ENCODE measurements at places on chromosomes 6 and 20.

DNA sequence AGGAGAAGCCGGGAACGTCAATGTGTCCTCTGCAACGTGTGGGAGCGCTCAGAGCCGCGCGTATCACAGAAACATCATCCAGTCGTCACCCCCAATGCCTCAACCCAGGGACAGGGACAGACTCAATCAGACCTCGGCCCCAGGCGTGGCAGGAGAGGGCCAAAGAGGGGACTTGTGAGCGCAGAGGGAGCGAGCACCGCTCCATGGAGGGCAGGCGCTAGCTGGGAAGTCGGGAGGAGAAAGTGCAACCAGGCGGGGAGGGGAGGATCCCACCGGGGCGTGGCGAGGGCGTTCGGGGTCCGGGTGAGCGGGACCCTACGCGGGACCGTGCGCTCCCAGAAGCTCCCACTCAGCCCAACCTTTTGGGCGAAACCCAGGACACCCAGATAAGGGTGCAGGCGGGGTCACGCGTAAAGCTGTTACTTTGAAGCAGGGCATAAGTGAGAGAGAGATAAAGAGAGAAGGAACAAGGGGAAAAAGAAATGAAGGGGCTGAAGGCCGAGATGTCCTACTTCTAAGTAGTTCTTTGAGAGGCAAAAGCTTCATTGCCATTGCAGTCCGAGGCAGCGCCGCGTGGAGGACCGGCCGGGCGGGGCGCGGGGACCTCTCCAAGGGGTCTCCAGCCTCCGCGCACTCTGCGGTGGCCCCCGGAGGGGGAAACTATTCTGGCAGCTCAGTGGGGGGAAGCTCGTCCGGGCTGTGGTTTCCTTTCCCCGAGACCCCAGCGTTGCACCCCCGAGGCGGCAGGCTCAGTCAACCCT is 862 bp upstream of the SOBP start:
- no peak for DNase-seq

- DNase-seq = no peak
Measured at GRCh38 chr6:44955145-44955544, 373.0 kb upstream of the RUNX2 start.

- no peak for DNase-seq
Measured at GRCh38 chr6:139762587-139763031, 388.2 kb upstream of the CITED2 start.

GRCh38 chr6:69771158-69771906 is 25.5 kb downstream of the LMBRD1 start:
- no peak for DNase-seq

DNA sequence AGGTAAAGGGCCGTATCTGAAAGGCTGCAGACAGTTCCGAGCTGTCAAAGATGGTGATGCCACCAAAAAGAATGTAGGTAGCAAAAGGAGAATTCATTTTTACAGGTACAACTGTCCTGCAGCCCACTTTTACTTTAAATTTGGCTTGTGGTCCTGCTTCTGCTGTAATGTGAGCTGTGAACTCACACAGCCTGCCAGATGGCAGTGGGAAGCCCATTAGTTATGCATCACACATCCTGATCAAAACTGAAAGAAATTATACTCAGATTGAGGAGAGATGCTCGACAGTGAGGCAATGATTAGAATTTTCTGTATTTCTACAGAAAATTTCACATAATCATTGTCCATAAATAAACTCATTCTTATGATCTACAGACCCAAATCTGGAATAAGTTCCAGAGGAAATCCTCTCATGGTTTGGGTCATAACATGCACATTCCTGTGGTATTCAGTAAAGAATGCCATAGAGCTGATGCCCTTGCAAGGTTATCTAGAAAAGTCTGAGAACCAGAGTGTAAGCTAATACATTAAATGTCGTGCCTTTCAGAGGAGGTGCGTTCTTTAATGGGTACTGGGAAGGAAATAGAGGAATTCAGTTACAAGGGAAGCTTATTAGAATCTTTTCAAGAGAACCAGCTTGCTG is 23.9 kb upstream of the E2F3 start:
- DNase-seq = no peak

DNA sequence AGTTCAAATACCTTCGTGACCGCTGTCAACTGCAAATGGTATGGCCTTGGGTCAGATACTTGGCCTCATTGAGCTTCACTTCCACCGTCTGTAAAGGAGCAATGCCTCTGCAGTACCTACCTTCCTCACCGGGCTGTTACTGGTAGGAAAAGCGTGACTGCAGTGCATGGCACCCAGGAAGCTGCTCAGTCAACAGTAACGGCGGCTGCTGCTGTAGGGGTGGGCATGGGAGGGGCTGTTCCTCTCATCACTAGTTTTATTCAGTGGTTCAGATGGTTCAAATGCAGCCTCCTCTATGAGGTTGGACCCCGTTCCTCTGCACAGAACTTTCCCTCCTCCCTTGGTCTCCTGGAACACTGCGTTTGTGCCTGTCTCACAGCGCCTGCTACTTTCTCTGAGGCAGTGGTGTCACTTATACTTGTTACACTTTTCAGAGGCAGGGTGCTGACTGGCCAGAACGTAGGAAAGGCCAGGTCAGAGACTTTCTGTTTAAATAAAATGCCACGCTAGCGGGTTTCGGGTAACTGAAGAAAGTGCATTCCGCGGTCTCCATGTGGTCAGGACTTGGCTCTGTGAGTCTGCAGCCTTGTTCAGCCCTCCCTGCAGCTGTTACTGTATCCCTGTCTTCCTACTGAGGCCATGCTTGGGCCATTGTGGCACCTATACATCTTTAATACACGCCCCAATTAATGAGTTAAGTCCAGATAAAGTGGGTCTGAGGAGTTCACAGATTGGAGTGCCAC is 279.6 kb downstream of the NRN1 start:
- no peak for DNase-seq

GRCh38 chr6:25477006-25477590 is 174.9 kb upstream of the SCGN start:
- DNase-seq = no peak

GRCh38 chr6:44006123-44006871 is 121.0 kb downstream of the MRPL14 start:
- DNase-seq = no peak

DNA sequence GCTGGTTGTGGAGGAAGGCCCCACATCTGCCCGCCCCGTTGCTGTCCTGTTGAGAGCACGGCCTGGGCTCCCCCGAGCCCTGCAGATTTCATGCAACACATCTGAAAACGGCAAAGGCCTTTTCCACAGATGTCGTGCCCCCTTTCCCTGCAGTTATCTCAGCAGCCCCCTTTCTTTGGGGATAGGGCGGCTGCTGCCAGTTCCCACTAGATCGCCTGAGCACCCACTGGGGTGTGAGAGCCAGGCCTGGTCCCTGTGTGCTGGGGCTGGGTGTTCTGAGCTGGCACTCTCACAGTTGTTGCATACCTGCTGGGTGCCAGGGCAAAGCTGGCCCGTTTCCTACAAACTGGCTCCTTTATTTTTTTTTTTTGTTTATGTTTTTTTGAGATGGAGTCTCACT is 12.3 kb upstream of the MTG2 start:
- DNase-seq = no peak

DNA sequence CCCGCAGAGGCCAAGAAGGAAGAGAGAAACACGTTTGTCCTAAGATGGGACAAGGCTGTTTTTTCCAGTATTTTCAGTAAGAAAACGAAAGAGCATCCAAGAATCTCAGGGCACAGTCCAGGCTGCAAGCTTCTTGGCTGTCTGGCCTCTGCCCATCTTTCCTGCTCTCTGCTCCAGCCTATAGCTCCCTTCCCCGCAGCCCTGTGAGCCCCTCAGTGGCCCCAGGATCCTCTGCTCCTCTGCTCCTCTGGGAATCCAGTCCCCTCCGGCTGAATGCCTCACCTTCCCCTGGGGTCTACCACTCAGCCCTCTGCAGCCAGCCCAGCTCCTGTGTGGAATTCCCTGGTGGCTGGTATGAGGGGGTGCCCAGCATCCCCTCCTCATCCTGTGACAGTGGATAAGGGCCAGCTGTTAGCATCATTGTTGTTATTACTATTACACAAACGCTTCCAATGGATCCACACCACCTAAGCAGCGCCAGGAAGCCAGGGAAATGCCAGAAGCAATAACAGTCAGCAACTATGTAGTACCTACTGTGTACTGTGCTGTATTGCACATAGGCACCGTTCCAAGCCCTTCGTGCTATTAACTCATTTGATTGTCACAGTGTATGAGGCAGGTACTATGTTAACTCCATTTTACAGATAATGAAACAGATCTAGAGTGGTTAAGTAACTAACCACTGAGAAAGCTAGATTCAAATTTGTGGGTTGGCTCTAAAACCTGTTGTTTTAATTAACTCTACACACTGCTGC is 60.3 kb upstream of the PTPN1 start:
- no peak for DNase-seq

GRCh38 chr6:34120953-34121675 is 24.8 kb downstream of the GRM4 start:
- DNase-seq = no peak

GRCh38 chr20:3935956-3936340 is 46.8 kb downstream of the PANK2 start:
- no peak for DNase-seq

DNA sequence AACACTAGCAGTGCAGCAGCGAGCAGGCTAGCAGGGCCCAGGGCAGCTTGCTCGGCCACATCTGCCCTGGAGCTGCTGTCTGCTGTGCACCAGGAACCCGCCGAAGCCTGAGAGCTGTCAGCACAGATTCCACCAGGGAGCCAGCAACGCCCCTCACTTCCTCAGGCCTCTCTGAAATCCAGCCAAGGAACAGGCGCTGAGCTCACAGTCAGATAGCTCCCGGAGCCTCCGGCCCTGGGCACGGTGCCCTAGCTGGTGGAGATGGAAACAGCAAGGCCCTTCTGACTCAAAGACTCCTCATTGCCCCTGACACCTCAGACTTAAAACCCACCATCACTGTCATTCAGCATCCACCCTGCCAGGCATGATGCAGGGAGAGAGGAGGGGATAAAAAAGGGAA is 839.4 kb downstream of the MAFB start:
- no peak for DNase-seq

All from CD4-positive, alpha-beta T cell treated with Interleukin-21 for 1 hour (primary cell).